Vagina (tissue), 2 donors: ENCODE measurements at places on chromosomes 4 and X.
A peak's percentile ranks its signal among the peaks of the same experiment; 100 is the strongest.

DNA sequence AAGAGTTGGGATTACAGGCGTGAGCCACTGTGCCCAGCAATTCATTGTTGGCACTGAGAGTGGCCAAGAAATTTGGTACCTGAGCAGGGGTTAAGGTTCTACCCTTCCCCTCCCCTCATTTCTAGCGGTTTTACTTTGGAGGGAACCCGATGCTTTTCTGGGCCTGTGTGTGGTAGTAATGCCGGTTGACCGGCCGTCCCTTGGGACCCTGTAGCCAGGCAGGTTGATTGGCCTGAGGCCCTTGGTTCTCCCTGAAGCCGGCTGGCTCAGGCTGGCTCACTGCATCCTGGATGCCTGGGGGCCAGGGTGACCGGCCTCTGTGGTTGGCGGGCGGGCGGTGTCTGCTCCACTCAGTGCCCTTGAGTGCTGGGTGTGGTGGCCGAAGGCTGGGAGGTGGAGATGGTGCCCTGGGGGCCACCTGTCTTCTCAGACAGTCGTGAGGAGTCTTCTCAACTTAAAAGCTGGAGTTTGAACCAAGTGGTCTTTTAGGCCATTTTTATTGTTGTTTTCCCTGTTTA, 45.6 kb downstream of the RGS12 start:
- DNase-seq: peak; percentile 64

DNA sequence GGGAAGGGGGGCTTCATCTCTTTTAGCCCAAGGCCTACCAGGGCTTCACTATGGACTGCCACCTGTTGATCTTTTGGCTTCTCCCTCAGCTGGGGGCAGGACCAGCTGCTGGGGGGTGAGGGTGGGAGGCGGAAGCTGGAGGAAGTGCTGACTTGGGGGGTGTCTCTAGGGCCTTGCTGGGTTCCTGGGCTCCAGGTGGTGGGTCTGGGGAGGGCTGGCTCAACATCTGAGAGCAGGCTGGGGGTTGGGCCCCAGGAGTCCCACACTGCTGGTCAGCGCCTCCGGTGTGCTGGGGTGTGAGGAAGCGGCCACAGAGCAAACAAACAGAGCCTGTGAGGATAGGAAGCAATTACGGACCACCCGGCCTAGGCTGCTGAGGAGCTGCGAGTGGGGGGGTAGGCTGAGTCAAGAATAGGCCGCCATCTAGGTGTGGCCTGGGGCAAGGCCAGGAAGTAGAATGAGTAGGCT, 85.7 kb downstream of the EFNB1 start:
- DNase-seq: no peak

DNA sequence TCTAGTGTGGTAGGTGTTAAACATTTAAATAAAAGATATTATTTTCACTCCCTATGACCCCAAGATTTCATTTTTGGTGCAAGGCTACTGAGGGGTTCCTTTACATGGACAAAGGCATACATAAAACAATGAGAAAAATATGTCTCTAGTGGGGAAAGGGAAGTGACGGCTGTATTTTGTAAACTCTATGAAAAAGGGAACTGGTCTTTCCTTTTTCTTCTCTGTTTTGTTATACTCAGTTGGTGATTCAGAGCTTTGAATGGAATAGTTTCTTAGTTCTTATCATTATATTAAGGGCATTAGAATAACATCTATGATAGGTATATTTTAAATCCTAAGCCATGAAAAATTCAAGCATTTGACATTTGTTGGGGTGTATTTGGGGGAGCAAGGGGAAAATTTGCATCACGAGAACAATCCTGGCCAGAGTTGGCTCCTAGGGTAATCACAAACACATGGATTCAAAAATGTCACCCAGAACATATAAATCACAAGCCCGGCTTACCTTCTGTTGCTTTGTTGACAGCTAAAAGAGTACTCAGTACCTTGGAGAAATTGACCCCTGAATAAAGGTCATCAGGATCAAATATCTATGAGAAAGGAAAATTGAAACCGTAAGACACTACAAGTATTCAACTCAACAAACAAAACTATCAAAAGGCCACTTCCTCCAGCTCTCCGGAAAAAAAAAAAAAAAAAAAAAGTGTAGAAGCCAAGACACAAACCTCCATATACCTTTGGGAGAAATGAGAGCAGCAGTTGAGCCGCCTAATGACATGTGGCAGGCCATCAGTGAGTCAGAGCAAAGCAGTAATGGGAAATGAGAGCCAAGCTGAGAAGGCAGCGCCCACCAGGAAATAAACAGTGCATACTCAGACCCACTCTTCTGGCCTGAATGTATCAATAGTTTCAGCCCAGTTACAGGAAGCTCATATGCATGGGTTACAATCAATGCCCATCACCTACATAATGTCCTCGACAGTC, 33.4 kb downstream of the ARHGEF6 start:
- no peak for DNase-seq

- no peak for DNase-seq
Measured at GRCh38 chr4:185202984-185203485, 765 bp downstream of the CFAP97 start.

- DNase-seq: no peak
Measured at GRCh38 chrX:45083314-45083713, 117.4 kb downstream of the DIPK2B start.

DNA sequence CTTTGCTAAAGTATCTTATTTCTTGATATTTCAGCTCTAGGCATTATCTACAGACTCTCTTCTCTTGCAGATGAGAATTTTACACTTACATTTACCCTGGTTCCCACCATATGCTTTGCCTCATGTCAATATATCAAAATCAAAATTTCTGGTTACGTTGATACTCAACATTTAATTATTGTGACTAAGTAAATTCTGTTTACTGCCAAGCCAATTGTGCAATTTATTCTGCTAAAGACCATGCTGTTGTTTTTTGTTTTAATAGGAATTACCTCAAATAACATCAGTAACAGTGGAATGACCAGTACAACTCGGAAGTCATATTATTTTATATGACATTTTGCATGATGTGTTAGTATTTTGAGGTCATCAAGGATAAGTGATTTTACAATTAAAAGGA, 125.5 kb downstream of the IL15 start:
- DNase-seq: no peak

GRCh38 chrX:150018931-150019361, 80.7 kb upstream of the EOLA2 start:
- DNase-seq: no peak

- no peak for DNase-seq
Measured at GRCh38 chr4:108484187-108484586, 136.2 kb upstream of the RPL34 start.

DNA sequence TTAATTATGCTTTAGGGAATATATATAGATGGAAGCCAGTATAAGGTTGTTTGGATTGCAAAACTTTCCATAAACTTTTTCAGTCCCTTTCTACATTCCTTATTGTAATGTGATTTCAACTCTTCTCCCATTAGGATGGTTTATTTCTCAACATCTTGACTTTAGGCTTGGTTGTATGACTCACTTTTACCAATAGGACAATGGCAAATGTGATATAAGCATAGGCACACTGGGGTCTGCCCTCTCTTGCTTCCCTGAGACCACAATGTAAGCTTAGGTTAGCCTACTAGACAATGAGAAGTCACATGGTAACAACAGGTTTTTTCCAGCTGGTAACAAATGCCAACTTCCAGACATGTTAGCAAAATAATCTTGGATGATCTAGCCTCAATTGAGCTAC, 163.3 kb upstream of the RBPJ start:
- no peak for DNase-seq

DNA sequence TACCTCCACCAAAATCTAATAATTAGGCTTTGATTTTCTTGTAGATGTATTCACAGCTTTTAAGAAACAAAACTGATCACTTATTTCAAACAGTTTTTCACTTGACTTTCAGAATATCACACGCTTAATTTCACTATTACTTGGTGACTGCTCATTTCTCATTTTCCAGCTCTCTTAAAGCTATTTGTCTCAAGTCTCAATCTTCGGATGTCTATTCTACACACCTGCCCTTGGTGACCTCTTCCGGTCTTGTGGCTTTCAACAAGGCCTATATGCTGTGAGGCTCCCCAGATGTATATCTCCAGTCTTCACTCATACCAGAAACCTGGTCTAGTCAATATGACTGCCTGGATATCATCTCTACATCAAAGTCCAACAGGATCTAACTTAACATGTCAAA, 34.9 kb upstream of the ANXA10 start:
- DNase-seq: no peak

DNA sequence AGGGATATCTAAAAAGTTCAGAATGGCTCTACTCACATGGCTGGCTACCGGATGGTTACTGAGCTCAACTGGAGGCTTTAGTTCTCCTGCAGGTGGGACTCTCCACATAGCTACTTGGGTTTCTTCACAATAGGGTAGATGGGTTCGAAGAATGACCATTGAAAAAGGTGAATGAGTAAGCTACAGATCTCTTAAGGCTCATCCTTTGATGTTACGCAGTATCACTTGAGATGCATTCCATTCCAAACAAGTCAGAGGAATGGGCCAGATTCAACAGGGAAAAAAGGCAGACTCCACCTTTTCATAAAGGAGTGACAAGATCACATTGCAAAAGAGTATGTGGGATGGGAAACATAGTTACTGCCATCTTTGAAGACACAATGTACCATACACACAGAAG, 52.6 kb downstream of the DDX53 start:
- no peak for DNase-seq

GRCh38 chr4:83993774-83994173, 457.9 kb downstream of the GPAT3 start:
- no peak for DNase-seq

GRCh38 chr4:73344106-73344505, 60.0 kb upstream of the ALB start:
- no peak for DNase-seq

GRCh38 chr4:185853841-185854240, 41.8 kb upstream of the SORBS2 start:
- no peak for DNase-seq

DNA sequence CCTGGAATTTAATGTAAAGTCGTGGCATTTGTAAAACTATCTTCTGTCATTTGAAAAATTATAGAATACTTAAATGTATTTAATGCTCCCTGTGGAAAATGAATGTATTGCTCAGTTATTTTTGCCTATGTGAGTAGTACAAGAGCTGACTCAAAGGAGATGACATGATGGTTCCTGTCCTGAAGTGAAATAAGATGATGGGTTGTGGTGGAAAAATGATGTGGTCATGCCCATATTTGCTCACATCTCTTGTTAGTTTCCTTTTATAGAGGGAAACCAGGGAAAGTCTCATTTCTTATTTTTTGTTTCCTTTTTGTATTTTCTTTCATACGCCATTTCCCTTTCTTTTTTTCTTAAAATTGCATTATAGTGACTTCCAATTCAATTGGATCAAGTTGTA, 23.7 kb downstream of the PLS3 start:
- no peak for DNase-seq

DNA sequence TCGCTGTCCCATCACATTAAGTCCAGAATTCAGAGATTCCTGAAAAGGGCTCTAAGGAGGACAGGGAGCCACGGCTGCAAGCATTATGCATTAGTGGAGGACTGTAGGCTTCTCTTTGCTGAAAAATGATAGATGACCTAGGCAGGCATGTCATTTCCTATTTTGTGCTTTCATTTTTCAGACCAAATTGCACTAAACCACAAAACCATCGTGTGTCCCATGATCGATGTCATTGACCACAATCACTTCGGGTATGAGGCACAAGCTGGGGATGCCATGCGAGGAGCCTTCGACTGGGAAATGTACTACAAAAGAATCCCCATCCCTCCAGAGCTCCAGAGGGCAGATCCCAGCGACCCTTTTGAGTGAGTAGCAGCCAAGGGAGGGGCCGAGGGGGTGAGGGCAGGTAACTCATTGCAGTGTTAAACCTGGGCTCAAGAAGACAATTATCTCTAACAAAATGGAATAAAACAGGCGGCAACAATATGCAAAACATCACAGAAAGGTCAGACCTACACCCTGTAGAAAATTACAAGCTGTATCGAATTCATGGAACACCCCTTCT, 355.2 kb upstream of the GALNT7 start:
- DNase-seq: no peak

DNA sequence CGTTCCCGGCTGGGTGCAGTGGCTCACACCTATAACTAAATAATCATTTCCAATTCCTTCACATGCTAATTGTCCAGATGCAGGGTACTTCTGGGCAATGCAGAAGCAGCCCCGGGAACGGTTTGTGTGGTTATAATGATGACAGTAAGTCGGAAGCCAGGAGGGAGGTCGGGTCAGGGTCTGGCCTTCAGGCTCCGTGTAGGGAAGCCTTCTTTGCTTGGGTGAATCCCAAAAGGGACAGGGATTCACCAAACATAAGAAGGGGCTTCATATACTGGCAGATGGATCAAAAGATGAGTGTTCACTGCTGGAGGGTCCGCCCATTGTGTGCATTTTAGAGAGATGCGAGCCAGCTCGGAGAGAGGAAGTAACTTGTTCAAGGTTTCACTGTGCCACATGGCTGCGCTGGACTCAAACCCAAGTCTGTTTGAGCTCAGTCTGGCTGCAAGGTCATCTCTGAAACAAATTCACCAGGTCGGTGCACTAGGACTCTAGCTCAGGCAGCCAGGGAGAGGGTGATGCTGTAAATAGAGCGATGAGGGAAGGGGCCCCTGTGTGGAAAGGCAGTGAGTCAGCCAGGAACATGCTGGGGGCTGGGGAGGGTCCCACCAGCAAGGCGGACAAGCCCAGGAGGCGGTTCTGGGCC, 4.8 kb upstream of the KIAA0232 start:
- no peak for DNase-seq

DNA sequence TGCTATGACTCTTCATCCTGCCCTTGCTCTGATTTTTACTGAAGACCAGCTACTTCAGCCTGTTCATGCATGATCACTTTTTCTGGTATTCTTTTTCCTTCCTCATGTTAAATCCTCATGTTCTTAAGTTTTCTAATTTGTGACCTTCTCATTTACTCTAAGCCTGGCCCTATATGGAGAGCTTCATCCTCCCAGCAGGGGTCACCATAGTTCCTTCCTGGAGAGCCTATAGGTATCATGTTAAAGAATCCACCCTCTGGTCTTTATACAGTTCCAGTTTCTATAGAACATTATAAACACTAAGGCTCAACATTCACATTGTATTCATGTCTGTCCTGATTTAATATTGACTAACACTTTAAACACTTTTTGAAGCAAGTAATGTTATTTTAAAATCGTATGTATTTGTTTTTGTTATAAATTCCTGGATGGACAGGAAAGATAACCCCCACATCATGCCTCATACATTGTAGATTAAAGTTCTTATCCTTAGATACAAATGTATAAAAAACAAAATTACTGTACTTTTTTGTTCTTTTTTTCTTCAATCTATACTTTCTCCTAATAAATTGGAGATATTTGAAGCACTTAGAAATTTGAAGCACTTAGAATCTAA, 53.8 kb upstream of the OTUD4 start:
- DNase-seq: no peak

GRCh38 chr4:138405466-138405891, 163.3 kb upstream of the SLC7A11 start:
- no peak for DNase-seq

GRCh38 chr4:154003378-154003777, 214.5 kb upstream of the SFRP2 start:
- DNase-seq: no peak

GRCh38 chr4:8861576-8862295, 9.9 kb downstream of the HMX1 start:
- no peak for DNase-seq

GRCh38 chrX:2449135-2449886, 51.5 kb downstream of the DHRSX start:
- no peak for DNase-seq

GRCh38 chr4:133146574-133147241, 2.4 kb upstream of the PCDH10 start:
- no peak for DNase-seq
